ENCODE measurements at places on chromosomes 2 and 18.

DNA sequence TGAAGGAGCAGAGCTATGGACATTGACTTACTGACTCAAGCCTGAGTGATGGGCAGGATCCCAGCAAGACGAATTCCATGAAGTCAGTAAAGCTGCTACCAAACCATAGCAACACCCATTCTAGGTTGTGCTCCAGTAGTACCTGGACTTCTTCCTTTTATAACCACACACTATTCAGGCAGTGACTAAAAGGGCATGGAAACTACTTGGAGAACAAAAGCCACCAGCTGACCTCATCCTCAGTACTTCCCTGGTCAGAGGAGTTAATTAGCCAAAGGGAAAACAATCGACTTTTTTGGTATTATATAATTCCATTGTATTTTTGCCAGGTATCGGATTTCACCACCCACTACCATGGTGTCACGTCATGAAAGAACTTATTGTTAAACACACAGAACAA, 237.1 kb downstream of the TTC32 start:
- no peak for DNase-seq

- no peak for DNase-seq
Observed at GRCh38 chr18:78919956-78920355, 59.7 kb upstream of the SALL3 start.

- no peak for DNase-seq
Observed at GRCh38 chr2:16654833-16655444, 10.7 kb downstream of the CYRIA start.

GRCh38 chr2:197268786-197269584, 41.6 kb downstream of the ANKRD44 start:
- DNase-seq, result no peak

- DNase-seq, result no peak
Observed at GRCh38 chr2:189865826-189866225, 81.6 kb downstream of the PMS1 start.

- DNase-seq, result no peak
Observed at GRCh38 chr18:8536922-8537321, 72.3 kb upstream of the RAB12 start.

DNA sequence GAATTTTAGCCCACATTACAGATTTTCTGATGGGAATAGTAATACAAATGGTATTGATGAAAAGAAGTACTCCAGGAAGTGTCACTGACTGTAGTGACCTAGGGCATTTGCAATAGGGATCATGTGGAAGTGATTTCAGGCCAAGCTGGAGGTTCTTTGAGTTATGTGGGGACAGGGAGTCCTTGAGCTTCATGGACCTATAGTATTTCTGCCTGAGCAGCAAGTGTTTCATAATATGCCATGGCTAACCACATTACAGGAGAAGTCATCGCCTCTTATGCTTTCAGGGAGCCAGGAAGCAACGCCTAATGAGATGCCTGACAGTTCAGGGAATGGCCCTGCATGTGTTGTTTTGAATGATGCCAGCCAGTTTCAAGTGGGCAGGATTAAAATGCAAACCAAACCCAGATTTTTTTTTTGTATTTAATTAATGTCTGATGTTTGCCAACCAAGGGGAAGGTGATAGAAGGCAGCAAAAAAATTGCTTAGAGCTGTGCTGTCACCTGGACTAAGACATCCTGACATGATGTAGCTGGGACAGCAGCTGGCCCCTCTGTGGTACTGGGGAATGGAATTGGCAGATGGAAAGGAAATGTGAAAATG, 109.5 kb downstream of the RAPGEF4 start:
- no peak for DNase-seq

DNA sequence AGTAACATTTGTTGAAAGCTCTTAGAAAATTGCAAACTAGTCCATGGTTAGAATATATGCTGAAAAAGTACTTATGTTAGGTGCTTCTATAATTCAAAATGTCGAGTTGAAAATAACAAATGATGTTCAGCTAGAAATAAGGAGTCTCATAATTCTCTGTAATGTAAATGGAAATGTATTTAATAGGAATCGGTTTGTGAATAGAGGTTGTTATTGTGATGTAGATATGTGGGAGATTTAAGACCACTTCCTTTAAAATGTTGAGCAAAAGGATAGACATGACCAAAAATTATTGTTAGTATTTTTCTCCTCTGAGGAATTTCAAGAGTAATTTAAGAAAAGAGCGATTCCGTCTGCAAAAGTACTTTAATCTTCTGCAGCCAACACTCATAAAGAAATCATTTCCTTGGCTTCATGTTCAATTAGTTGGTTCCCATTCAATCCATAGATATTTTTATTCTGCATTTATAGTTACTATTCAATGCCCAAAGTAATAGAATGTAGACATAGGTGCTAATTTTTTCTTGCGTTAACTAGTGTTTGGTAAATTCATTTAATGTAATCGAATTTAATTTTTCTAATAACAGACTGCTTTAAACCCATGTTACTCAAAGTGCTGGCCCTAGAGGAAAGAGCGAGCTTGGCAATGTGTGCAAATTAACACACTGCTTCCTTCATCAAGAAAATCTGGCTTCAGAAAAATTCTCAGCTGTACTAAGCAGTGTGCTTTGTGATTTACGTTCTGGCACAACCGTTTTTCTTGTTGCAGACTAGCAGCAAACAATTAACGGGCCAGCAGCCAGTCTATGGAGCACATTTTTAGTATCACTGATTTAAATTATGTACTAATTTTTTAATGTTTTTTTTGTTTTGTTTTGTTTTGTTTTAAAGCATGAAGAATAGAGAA, 32.2 kb downstream of the FN1 start:
- no peak for DNase-seq

- DNase-seq, result no peak
Observed at GRCh38 chr18:50928551-50928950, 39.3 kb upstream of the ELAC1 start.

DNA sequence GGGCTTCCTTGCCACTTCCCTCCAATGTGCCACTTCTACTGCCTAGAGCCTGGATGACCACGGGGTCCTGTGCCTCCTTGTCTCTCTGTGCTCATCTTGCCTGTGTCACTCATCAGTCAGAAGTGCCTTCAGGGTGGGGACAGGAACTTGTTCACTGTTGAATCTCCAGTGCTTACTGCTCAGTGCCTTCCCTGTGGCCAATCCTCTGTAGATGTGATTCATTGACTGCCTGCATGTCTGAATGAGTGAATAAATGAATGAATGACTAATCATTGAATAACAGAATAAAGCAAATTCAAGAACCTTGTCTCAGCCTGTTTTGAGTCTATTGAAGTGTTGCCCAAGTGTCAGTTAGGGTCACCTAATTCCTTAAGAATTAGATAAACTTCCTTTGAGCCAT, 42.3 kb upstream of the FAM136A start:
- DNase-seq, result no peak

DNA sequence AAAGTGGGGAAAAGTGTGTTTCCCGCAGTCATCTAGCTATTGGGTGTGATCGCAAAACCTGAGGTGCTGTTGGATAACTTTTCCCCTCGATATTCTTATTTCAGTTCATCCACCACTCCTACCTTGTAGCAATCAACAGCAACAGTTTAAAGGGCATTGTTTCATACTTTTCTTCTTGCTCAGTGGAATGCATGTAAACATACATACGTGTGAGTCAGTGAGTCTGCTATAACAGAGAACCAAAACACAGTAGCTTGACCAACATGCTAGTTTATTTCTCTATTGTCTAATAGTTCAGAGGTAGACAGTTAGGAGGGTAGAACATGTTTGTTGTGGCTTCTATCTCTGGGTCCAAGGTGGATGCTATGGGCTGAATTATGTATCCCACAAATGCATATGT, 77.6 kb upstream of the FOXI3 start:
- no peak for DNase-seq

DNA sequence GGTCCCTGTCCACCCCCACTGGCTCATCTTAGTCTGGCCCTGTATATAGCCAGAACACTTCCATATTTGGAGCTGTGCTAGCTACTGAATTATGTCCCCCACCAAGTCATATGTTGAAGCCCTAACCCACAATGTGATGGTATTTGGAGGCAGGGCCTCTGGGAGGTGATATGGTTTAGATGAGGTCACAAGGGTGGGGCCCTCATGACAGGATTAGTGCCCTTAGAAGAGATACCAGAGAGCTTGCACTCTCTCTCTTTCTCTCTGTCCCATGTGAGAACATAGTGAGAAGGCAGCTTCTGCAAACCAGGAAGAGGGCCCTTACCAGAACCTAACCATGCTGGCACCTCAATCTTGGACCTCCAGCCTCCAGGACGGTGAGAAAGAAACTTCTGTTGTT, 31.2 kb downstream of the ALPK2 start:
- no peak for DNase-seq

- no peak for DNase-seq
Observed at GRCh38 chr2:55048508-55049042, 1.7 kb downstream of the RTN4 start.

- DNase-seq, result no peak
Observed at GRCh38 chr18:13811993-13812392, 12.0 kb upstream of the MC5R start.

GRCh38 chr2:75053484-75054112, 95.2 kb downstream of the POLE4 start:
- no peak for DNase-seq

- no peak for DNase-seq
Observed at GRCh38 chr2:129181433-129181832, 798.0 kb upstream of the RAB6C start.

- DNase-seq, result no peak
Observed at GRCh38 chr2:152950126-152950525, 231.7 kb downstream of the ARL6IP6 start.

DNA sequence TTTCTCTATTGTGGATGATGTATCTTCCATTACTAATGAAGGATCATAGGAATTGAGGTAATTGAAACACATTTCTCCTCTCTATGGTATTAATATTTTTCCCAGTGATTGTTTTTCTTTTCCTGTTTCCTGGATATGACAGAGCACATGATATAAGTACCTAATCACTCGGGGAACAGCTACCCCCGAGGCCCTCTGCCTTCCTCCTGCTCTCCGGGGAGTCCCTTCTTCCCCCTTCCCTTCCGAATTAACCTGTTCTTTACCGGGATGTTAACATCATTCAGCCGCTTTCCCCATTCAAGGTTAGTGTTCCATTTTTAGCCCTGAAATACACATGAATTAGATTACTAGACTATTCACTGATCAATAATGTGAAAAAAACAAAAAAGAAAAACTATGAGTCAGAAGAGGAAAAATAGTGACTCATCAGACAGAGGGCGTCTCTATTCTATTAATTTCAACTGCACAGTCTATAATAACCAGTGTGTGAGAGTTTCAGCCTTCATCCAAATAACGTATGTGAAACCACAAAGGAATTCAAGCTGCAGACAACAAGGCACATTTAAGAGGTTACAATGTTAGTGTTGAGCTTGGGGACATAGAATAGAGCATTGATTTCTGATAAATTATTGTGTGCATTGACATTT, 450.8 kb downstream of the DLGAP1 start:
- DNase-seq, result no peak

GRCh38 chr18:2572171-2572569, 813 bp downstream of the NDC80 start:
- no peak for DNase-seq

GRCh38 chr18:61531182-61531581, 198.0 kb downstream of the CDH20 start:
- DNase-seq, result no peak

- DNase-seq, result no peak
Observed at GRCh38 chr2:65522922-65523321, 90.5 kb upstream of the SPRED2 start.

GRCh38 chr2:234363011-234363487, 133.8 kb downstream of the ARL4C start:
- DNase-seq, result no peak

DNA sequence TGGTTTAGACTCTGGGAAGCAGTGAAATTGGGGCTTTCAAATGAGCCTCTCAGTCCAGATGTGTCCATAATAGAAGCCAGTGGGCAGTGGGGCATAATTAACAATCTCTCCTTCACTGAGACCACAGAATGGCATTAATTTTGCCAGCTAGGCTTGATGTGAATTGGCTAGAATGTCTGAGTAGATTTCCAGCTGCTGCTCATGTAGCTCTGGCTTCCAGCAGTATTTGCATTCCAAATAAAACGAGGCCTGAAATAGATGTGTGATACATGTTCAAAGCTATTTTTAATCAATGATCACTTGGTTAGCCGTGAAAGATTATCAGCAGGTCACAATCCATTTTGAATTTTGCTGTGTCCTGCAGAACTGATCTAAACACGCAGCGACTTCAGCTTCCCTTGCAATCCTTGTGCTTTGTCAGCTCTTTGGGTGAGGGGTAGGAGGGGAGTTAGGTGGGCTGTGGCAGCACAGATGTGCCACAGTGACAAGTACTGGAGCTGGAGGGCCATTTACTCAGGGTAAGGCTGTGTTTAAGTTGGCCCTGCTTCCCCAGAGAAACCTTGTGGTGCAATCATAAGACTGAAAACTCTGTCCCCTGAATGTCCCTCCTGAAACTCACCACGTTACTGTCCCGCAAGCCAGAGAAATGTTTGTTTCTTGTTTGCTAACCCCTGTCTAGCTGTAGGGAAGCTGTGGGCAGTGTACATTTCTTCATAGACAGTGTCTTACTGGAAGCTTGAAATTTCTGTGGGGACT, 56.9 kb upstream of the TMEM178A start:
- DNase-seq, result no peak

GRCh38 chr2:98234776-98235175, 111.5 kb upstream of the CNGA3 start:
- no peak for DNase-seq

GRCh38 chr18:79540904-79541282, 138.7 kb upstream of the CTDP1 start:
- no peak for DNase-seq

DNA sequence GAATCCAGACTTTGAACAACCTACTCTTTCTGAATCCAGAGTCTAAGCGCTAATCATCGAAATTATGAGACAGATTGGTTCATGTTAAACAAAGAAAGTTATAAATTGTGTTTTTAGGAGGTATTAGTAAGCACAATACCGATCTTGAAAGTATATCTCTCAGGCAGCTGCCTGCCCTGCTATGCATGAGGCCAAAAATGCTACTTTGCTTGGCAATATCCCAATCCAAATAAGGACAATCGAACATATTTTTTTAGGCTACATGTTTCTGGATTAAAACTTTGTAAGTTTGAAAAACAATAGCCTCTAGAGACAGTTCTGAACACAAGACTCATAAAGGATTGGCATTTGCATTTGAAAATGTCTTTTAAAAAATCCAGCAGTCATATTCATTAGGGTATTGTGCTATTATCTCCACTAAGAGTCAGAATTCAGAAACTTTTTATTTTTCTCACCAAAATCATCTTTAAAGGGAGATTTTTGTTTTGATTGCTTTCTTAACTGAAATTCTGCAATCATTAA, 167.1 kb downstream of the PDE1A start:
- DNase-seq, result no peak

- DNase-seq, result no peak
Observed at GRCh38 chr18:24791751-24792545, 331.5 kb downstream of the HRH4 start.

DNA sequence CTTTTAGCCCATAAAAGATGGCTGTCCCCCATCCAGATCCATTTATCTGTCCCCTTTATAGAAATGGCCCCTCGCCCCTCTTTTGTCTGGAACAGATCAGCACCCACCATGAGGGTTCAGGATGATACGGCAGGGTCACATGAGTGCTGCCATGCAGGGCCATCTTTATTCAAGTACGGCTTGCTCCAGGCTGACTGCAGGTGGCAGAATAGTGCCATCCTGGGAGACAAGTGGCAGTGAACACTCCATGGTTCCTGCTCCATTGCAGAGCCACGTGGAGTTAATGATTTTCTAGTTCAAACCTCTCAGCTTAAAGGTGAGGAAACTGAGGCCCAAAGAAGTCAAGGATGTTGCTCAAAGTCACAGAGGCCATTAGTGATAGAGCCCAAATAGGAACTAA, 180.6 kb downstream of the CLIP4 start:
- DNase-seq, result no peak

- DNase-seq, result no peak
Observed at GRCh38 chr2:219612577-219613286, 14.7 kb upstream of the SLC4A3 start.

GRCh38 chr2:14358339-14358738, 274.2 kb upstream of the LRATD1 start:
- no peak for DNase-seq
